ENCODE measurements at places on chromosomes 2 and 18.

- DNase-seq = no peak
Measured at GRCh38 chr2:135667045-135667444, 74.6 kb upstream of the UBXN4 start.

DNA sequence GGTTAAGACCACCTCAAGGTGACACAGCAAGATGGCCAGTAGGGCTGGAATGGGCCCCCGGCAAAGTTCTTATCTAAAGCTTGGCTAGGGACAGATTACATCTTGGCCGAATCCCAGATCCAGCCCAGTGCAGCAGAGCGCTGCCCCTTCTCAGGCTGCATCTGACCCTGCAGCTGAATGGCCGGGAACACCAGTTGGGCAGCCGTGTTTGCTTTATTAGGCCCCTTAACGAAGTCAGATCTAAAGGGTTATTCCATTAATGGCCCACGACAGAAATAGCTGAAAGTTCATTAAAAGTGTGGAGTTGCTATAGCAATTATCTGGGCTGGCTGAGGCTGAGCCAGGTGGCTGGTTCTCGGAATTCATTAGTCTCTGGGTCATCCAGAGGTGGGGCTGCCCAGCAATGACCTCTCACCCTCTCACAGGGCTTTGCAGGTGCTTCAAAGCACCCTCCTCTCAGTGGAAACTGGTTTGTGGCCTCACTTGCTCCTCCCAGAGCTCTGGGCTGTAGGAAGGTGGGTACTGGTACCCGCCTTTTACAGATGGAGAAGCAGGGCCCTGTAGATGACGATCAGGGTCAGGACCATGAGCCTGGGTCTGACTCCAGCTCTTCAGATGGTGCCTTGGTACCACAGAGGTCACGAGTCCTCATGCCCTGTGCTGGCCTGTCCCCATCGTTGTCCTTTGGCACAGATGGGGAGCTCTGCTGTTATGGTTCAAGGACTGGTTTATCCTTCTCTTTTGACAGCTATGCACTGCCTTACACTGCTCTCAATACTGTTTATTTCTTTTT lies 68.8 kb downstream of the EMX1 start:
- no peak for DNase-seq

- no peak for DNase-seq
Measured at GRCh38 chr2:149205143-149205542, 125.2 kb upstream of the LYPD6 start.

GRCh38 chr18:55195863-55196262 lies 236.6 kb upstream of the CCDC68 start:
- DNase-seq = no peak

GRCh38 chr2:49687918-49688317 lies 533.6 kb upstream of the FSHR start:
- peak; percentile 37 for DNase-seq

All from RKO (cell line).